Chondrocyte (in vitro differentiated cells): ENCODE measurements at places on chromosomes 3 and 15. TPM values are rescaled to one million over a fixed set of nuclear protein-coding genes. Genes with fewer than 3 reads are reported as not detected.

ADGRG7 gene
- not detected in 3 replicates for total RNA-seq

TATDN2 gene
- total RNA-seq = 29.9 to 41.5 TPM (median 31.8 TPM) in 3 replicates

MYH15 gene
- 0.05 to 0.17 TPM (median 0.05 TPM) in 3 replicates for total RNA-seq

GRCh38 chr3:169479314-169479939, 184.1 kb downstream of the MECOM start:
- DNase-seq = no peak

DNA sequence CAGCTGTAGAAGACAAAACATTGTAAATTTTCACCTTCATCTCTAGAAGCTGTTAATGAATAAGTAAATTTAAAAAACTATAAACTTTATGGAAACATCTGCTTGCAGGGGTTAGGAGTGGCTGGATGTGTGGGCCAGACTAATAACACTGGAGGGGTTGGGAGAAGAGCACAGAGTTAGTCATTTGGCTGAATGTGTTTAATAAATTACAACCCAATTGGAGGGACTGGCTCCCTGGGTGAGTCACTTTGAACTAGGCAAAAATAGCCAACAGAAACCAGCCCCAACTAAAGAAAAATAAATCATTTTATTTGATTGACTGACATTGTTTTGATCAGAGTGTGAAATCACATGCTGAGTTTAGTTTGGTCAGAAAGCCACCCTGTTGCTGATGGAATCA, 21.8 kb downstream of the DGKG start:
- DNase-seq = no peak

DNA sequence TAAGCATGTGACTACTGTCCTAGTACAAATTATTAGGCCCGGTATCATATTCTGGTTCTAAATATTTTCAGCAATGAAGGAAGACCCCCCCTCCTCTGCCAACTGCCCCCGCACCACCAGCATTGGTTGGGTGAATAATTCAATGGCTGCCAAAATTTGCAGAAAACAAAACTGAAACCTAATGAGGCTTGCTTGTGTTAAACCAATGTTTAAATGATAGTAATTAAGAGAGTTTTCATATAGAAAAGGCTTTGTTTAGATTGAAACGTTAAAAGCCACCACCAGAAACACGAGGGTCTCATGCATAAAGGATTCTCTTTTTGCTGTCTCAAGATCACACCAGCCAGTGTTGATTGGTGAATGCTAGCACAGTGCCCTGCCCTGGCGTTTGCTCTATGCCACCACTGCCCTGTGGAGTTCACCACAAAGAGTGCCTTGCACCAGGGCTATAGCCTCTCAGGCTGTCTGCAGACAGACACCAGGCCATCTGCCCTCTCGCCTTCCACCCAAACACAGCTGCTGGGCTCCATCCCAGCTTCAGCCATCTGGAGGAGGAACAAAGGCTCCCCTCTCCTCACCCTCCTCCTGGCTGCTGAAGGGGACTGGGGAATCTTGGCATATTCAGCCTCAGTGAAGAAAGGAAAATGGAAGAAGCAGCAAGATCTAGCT, 200.3 kb upstream of the PFN2 start:
- DNase-seq = no peak

GRCh38 chr3:185935465-185936272, 2.1 kb downstream of the TRA2B start:
- DNase-seq = no peak

DNA sequence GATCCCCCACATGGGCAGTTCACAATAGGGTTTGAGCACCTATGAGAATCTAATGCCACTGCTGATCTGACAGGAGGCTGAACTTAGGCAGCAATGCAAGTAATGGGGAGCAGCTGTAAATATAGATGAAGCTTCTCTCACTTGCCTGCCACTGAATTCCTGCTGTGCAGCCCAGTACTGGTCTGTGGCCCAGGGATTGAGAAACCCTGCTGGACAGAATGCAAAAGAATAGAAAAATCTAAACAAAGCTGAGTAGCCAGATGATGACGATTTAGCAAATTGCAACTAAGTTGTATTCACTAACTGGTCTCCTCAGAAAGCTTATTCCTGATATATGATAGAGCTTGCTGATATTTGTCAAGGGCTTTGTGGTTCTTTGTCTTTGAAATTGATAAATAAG, 34.3 kb upstream of the APH1B start:
- DNase-seq = no peak

- no peak for DNase-seq
These were observed 105.2 kb upstream of the BNIP2 start for GRCh38 chr15:59794229-59794886.

DNA sequence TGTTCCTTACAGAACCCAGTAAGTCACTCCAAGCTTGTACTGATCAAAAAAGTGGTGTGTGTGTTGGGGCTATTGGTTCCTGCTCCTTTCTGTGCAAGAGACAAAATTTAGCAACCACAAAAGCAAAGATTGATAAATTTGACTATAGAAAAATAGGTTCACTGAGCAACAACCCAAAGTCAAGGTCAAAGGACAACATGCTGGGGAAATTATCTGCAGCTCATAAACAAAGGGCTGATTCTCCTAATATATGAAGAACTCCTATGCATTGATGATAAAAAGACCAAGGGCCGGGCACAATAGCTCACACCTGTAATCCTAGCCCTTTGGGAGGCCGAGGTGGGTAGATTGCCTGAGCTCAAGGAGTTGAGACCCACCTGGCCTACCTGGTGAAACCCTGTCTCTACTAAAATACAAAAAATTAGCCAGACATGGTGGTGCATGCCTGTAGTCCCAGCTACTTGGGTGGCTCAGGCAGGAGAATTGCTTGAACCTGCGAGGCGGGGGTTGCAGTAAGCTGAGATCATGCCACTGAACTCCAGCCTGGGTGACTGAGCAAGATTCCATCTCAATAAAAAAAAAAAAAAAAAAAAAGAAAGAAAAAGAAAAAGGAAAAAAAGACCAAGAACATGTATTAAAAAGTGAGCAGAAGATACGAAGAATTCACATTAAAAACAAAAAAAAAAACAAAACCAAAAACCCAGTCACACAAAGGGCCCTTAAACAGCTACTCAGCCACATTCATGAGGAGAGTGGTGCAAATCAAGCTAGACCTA, 29.8 kb downstream of the PPCDC start:
- DNase-seq = no peak

- no peak for DNase-seq
These were observed 55.0 kb downstream of the LRRC49 start for GRCh38 chr15:70947351-70948335.

DNA sequence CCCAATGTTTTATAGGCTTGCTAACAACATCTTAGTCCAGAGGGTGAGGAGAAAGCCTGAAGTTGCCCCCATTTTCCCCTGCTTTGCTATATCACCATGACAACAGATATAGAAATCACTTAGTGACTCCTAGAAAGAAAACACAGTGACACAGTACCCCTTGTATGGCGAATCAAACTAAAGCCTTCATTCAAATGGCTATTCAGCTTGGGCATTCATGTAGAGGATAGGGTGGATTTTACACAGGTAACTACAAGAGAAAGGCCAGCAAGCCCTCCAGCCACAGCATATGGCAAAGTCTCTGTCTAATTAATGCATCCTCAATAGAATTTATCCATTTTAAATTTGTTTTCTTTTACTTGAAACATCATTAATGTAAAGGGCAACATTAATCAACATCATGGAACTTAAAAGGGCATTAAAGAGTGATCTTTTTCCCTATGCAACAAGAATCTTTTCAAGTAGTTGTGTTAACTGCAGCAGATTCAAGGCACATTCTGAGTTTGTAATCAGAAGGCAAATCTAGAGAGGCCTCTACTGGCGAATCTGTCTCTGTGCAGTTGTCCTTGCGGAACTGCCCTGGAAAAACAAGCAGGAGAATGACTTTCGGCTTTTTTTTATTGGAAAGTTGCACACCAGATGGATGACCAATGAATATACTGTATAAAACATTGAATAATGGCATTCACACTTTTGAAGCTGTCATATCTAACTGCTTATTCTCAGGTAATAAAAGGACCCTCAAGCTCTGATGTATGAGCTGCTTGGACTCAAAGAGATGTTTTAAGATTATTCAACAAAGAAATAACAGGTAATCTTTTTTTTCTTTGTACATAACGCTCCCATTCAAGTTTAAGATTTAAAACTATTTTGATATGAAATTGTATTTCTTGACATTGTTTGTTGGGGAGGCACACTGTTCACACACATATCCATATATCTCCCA, 621.7 kb upstream of the AGTR1 start:
- DNase-seq = no peak

- no peak for DNase-seq
These were observed 77.1 kb upstream of the MEX3B start for GRCh38 chr15:82122746-82123400.

GRCh38 chr15:25887870-25888269, 24.7 kb upstream of the ATP10A start:
- DNase-seq = no peak

GRCh38 chr3:140250010-140250855, 315.2 kb downstream of the CLSTN2 start:
- DNase-seq = no peak

DNA sequence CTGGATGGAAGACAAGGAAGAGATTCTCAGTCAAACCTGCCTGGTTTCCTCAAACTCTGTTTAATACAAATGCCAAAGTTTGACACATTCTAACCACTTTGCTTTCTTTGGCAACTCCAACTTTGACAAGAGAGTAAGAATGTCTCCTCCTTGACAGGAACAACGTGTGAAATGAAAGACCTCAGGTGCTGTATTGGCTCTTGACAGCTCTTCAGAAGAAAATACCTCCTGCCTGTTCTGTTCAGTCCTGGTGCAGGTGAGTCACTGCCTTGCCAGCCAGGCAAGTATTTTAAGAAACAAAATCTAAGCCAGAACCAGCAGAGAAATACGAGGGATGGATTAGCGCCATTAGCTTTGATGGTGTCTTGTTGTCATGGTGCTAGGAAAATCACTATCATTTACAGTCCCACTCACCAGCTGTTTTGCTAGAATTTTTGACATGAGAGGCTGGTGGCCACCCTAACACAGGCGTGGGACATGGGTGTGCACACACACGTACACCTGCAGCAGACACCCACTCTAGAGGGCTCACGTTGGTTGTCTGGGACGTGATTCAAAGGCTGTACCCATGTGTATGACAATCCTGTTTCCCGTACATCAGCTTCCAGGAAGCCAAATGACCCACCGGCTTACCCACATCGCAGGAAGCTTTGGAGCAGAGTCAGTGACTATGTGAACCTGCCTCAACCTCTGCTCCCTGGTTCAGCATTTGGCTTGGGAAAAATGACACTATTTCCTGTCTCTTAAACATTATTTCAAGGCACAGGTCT, 60.4 kb downstream of the CCNL1 start:
- no peak for DNase-seq
